ENCODE measurements at places on chromosomes 16 and 17. TPM values are rescaled to one million over a fixed set of nuclear protein-coding genes. Genes with fewer than 3 reads are reported as not detected.

DNA sequence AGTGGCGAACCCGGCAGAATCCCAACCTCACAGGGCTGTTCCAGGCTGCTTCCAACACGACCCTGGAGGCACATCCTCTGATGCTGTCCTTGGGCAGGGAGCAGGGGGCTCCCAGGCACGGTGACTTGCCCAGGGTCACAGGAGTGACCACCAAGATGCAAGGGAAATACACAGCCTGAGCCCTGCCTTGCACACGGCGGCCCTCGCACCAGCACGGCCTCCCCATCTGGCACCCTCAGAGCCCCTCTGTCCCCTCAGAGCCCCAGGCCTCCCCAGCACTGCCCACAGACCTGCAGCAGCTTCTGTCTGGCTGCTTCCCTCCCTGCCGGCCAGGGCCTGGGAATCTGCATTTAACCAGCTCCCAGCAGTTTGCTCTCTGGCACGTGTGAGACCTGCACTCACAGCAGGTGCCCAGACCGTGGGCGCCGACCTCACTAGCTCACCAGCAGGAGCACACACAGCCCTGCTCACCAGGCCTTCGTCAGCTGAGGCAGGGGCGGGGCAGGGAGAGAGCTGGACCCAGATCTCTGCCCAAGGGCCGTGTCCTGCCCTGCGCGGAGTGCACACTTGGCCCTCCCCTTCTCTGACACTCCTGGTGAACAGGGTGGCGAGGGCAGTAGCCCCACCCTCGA lies 29.7 kb upstream of the ZC3H18 start:
- no peaks in the 10 kb centered on the region for H3K36me3 ChIP-seq
- no peak overlapping the region for H3K27ac ChIP-seq
- peaks cover 2% of the 10 kb centered on the region for H3K4me1 ChIP-seq
- no peaks in the 10 kb centered on the region for H3K27me3 ChIP-seq
- H3K4me3 ChIP-seq = no peak overlapping the region
- DNase-seq = no peak

DNA sequence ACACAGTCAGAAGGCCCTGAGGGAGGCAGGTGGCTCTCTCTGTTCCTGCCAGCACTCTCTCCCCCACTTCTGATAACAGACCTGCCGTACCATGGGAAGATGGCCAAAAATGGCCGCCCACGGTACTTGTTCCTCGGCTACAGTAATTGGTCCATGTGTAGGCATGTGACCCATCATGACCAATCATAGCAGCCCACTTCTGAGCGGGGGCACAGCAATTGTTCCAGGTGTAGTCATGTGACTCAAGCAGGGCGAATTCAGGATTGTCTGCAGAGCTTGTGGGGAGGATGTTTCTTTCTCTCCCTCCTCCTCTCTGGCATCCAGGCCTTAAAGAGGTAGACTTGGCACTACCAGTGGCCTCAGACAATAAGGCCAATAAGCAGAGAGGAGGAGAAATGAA lies 250.4 kb downstream of the MRTFB start:
- no peak overlapping the region for H3K4me3 ChIP-seq
- H3K36me3 ChIP-seq = no peaks in the 10 kb centered on the region
- H3K27me3 ChIP-seq = no peaks in the 10 kb centered on the region
- no peak for DNase-seq
- no peak overlapping the region for H3K27ac ChIP-seq

- H3K4me1 ChIP-seq = no peaks in the 10 kb centered on the region
- no peaks in the 10 kb centered on the region for H3K36me3 ChIP-seq
- H3K27me3 ChIP-seq = no peaks in the 10 kb centered on the region
- DNase-seq = no peak
- H3K27ac ChIP-seq = no peak overlapping the region
- no peak overlapping the region for H3K4me3 ChIP-seq
Measured at GRCh38 chr16:85492295-85492864, 120.7 kb upstream of the GSE1 start.

DNA sequence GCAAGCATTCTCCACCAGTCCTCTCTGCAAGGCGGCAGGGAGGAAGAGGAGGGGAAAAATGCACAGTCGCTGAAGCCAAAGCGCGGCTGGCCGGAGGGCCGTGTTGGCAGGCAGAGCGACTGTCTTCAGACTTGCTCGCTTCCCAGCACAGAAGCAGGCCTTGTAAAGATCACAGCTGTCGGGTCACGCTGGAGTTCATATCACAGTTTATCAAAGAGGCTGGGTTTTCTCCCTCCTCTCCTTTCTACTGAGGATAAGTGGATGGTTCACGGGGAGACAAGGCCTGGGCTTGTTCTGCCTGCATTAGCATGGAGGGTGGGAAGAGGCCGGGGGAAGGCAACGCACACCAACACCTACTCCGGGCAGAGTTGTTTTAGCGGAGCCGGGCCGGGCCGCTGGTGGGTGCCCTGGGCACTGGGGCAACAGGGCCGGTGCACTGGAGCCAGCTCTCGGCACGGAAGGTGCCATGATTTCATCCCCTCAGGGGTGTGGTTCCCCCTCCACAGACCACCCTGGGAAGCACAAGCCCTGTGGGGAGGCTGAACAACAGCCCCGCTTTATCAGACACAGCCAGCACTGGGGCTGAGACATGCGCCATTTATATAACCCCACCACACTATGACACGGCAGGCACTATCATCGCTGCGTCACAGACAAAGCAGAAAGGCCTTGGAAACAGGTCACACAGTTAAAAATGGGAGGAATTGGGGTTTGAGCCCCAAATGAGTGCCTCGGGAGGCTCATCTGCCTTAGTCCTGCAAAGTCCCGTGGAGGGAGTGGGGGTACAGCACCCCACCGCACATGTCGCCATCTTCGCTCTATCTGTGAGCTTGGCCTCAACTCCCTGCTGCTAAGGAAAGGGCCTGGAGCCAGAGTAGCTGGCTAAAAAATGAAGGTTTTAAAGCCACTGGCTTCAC lies 40.3 kb upstream of the MTSS2 start:
- peaks cover 86% of the 10 kb centered on the region for H3K36me3 ChIP-seq
- no peaks in the 10 kb centered on the region for H3K27me3 ChIP-seq
- no peak overlapping the region for H3K27ac ChIP-seq
- no peak for DNase-seq
- H3K4me1 ChIP-seq = no peaks in the 10 kb centered on the region
- no peak overlapping the region for H3K4me3 ChIP-seq

DNA sequence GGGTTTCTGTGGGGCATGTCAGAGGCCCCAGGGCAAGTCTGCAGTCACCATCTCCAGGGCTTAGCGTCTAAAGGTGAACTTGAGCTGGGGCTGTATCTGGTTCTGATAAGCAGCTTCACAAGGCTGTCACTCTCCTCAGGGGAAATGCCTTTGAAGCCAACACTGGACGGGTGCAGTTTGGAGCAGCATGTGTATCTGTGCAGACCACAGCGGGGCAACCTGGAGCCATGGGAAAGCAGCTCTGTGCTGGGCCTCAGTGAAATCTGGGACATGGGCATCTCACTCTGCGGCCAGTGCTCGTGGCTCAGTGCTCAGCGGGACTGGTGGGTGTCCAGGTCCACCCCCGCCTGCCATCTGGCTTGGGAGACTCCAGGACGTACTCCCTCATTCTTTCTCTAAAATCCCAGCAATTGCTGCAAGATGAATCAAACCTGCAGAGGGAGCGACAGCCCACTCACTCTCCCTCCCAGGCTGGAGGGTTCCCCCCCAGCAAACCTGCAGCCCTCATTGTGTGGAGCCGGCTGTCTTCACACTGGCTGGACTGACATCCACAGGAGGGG lies 63.5 kb downstream of the PRMT7 start:
- no peak overlapping the region for H3K4me3 ChIP-seq
- no peaks in the 10 kb centered on the region for H3K36me3 ChIP-seq
- no peak overlapping the region for H3K27ac ChIP-seq
- DNase-seq = no peak
- H3K4me1 ChIP-seq = peaks cover 15% of the 10 kb centered on the region

DNA sequence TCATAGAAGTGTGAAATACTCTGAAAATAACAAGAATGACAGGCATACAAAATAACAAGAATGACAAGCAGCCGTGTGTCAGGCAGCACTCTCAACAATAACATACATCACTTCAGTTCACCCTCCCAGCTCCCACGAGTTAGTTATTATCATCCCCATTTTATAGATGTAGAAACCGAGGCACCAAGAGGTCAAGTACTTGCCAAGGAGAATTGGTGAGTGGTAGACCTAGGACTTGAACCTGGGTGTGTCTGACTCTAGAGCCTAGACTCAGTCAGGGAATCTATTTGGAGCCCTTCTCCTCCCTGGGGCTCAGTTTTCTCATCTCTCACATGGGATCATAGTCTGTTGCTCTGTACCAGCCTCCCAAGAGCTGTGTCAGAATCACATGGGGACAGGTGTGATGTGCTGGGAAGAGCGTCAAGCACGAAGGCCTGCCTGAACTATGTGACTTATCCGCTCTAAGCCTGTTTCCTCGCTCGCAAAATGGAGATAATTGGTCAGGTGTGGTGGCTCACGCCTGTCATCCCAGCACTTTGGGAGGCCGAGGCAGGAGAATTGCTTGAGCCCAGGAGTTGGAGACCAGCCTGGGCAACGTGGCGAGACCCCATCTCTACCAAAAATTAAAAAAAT lies 19.4 kb upstream of the PHOSPHO1 start:
- H3K4me1 ChIP-seq = no peaks in the 10 kb centered on the region
- no peak for DNase-seq
- no peak overlapping the region for H3K4me3 ChIP-seq
- H3K36me3 ChIP-seq = no peaks in the 10 kb centered on the region
- H3K27ac ChIP-seq = no peak overlapping the region

DNA sequence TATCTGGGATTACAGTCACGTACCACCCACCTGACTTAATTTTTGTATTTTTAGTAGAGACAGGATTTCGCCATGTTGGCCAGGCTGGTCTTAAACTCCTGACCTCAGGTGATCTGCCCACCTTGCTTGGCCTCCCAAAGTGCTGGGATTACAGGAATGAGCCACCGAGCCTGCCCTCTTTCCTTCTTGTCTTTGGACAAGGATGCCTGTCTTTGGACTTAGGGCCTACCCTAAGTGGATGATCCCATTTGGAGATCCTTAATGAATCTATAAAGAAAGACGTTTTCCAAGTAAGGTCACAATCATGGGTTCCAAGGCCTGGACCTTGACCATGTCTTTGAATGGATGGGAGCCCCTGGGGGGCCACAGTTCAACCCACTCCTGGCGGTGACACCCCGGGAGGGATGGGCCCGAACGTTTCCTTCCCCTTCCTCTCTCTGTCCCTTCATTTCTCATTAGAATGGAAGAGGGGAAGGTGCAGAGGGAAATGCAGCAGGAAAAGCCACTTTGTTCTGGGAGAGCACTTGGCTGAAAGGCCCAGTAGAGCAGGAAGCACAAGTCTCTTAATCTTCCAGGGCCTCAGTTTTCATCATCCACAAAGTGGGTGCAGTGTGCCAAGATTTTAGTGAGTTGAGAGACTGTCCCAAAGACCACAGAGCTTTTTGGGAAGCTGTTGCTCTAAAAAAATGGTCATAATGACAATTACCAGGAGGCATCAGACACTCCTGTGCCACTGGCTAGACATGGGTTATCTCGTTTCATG lies 353.3 kb downstream of the SEC14L1 start:
- no peak overlapping the region for H3K4me3 ChIP-seq
- H3K4me1 ChIP-seq = peaks cover 11% of the 10 kb centered on the region
- DNase-seq = no peak
- H3K27me3 ChIP-seq = no peaks in the 10 kb centered on the region

DNA sequence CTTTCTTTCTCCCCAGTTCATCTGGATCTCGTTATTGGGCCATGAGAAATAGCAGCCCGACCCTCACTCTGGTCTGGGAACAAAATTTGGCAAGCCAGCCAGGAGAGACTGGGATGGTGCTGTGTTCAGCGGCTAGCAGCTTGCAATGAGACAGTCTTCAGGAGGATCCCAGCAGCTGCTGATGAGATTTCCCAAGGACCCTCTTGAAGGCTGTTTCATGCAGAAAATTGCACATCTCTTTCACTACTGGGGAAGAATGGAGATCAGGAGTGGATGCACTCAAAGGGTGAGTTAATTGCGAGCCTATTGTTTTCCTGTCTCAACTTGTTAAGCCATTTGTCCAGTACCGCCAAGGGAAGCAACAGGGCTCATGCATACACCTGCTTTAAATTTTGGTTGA lies 5.5 kb upstream of the COIL start:
- DNase-seq = no peak
- no peaks in the 10 kb centered on the region for H3K4me1 ChIP-seq
- H3K27ac ChIP-seq = no peak overlapping the region
- H3K4me3 ChIP-seq = no peak overlapping the region

Gene PYY
- polyA plus RNA-seq = not detected

DNA sequence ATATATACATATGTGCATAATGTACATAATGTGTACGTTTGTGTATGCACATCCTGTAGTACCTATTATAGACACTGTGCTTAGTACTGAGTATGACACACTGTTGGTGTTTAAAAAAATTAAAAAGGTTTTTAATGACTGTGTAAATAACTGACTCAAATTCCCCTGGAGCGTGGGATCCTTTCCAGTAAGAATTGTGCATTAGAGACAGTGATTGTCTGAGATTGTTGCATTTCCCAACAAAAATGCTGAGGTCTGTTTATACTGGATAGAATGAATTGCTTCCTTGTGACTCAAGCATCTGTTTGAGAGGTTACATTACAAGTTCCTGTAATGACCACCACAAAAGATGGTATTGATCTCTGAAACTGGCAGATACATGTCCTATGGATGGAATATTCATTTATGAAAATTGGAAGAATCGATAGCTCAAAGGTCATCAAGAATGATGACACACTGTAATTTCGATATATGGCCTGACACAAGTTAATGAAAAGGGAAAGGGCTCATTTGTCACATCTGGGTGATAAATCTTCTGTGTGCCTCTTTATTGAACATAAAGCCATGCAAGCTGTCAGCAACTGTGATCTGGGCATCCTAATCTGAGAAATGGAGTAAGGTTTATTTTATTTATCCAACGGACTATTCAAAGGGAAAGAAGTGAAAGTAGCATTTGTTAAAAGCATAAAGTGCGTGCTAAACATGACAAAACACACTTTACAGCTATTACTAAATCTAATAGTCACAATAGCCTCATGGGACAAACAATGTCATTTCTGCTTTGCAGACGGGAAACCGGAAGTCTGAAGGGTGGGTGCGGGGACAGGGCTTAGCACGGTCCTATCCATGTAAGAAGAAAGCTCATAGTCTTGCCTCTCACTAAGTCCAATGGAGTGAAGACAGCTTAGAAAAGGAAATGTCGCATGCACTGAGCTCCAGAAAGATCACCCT lies 228.8 kb downstream of the CDH11 start:
- no peak overlapping the region for H3K27ac ChIP-seq
- DNase-seq = no peak
- H3K27me3 ChIP-seq = no peaks in the 10 kb centered on the region
- H3K36me3 ChIP-seq = no peaks in the 10 kb centered on the region
- no peaks in the 10 kb centered on the region for H3K4me1 ChIP-seq
- no peak overlapping the region for H3K4me3 ChIP-seq

- H3K36me3 ChIP-seq = no peaks in the 10 kb centered on the region
- no peaks in the 10 kb centered on the region for H3K27me3 ChIP-seq
- no peak for DNase-seq
- no peak overlapping the region for H3K27ac ChIP-seq
- H3K4me3 ChIP-seq = no peak overlapping the region
- no peaks in the 10 kb centered on the region for H3K4me1 ChIP-seq
Measured at GRCh38 chr16:57900796-57901479, 70.0 kb downstream of the CNGB1 start.

- no peak overlapping the region for H3K27ac ChIP-seq
- no peak overlapping the region for H3K4me3 ChIP-seq
- no peak for DNase-seq
- H3K4me1 ChIP-seq = no peaks in the 10 kb centered on the region
Measured at GRCh38 chr17:42171831-42172230, 9.1 kb downstream of the KCNH4 start.

Gene CSF3
- not detected for polyA plus RNA-seq

- H3K4me3 ChIP-seq = peak within 1 kb of the TSS; percentile 56
- H3K36me3 ChIP-seq = no peaks in the 10 kb centered on the region
- DNase-seq = peak; percentile 86
- H3K27me3 ChIP-seq = no peaks in the 10 kb centered on the region
Measured at GRCh38 chr16:89217388-89218191, at the start of gene ZNF778. TSS of gene ZNF778 (plus strand) at chr16:89217703. CDS start at chr16:89221128, 3,425 bp downstream.
